COLO829 (cell line): ENCODE measurements at places on chromosomes 3 and 15.
A peak's percentile ranks its signal among the peaks of the same experiment; 100 is the strongest.

- DNase-seq = no peak
These were observed 209.5 kb upstream of the ALCAM start for GRCh38 chr3:105157067-105157765.

- no peak for DNase-seq
These were observed 29.5 kb upstream of the ULK4 start for GRCh38 chr3:41991437-41991836.

DNA sequence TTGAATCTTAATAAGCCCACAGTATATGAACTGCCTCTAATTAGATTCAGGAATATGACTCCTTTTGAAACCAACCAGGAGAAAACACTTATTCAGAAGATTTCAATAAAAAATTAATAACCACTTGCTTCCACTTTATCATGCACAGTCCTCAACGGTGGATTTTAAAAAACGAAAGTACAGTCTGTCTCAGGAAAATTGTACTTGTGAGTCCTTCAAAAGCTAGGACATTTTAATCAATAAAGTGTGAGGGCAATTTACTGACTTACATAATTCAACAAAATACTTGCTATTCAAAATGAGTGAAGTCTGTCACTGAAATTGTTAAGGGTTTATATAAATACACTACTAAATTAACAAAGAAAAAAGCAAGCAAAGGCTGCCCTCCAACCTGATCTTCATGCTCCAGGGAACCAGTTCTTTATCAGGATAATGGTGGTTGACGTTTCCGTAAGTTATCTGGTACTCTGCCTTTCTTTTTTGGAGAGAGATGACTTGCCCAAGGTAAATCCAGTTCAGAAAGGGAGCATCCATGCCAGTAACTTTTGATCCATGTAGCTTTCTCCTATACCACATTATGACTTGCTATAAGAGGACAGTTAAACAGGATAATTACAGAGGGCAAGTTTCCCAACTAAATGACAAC lies 17.0 kb downstream of the SUCLG2 start:
- DNase-seq = no peak

DNA sequence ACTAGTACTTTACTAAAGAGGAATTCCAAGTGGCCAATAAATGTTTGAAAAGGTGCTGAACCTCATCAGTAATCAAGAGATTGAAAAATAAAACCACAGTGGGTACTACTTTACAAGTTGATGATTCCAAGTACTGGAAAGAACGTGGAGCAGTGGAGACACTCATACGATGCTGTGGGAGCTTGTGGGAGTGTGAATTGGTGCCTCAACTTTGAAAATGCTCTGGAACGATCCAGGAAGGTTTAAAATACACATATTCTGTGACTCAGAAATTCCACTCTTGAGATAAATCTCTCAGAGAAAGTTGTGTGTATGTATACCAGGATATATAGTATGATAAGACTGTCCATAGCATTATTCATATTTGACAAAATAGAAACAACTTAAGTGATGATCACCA lies 9.3 kb downstream of the LRCH3 start:
- no peak for DNase-seq

GRCh38 chr3:148459931-148460513 lies 237.7 kb upstream of the AGTR1 start:
- peak; percentile 47 for DNase-seq

DNA sequence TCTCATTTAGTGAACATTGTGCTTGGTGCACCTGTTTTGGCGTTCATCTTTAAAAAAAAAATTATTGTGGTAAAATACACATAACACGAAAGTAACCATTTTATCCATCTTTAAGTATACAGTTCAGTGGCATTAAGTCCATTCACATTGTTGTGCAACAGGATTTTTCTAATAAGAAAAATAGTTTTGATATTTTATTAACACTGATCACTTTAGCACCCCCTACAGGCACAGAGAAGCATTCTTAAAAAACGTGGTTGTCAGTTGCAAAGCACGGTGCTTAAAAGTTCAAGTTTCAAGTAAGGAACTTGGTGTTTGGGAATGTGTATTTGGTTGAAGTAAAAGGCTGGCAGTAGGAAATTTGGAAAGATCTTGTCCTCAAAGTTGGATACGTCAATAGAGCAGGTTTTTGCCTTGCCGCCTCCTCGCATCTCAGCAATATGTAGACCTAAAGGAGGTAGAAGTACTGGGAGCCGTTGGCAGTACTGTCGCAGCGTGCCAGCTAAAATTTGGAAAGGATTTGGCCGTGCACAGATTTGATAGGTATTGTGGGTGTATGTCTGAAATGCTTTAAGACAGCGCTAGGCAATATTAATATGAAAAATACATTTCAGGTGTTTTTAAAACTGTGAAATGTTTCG lies 110.4 kb downstream of the LRRC28 start:
- DNase-seq = peak; percentile 17

DNA sequence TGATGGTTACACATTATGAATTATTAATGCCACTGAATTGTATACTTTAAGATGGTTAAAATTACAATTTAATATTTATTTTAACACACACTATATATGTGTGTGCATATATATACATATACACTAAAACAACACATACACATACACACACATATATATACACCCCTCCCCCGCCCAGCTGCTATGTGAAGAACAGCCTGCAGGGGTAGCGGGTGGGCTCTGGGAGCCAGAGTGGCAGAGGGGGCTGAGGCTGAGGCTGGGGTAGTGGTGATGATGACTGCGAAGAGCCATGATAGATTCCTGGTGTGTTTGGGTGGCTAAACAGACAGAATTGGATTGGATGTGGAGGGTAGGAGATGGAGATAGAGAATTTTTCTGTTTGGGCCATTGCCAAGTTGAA lies 39.4 kb upstream of the APEH start:
- DNase-seq = no peak

GRCh38 chr15:48748535-48748934 lies 62.3 kb downstream of the CEP152 start:
- no peak for DNase-seq

DNA sequence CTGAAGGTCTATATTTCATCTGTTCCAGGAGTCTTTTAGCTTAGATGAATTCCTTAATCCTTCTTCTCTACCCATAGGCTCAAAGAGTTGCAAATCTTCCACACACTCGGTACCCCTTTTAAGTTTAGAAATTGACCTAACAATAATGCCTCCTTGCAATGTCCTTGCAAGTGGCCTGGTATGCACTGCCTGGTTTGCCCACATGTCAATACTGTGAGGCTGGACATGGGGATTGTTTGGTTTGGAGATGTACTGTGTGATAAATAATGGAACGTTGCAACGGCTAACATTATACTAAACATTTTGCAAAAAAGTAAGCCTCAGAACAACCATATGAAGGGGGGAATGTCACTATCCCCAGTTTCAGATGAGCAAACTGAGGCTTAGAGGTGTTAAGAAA lies 22.4 kb upstream of the TPM1 start:
- DNase-seq = no peak

GRCh38 chr3:155070932-155071387 lies 9.2 kb upstream of the MME start:
- DNase-seq = peak; percentile 72

GRCh38 chr3:17431484-17432045 lies 310.9 kb downstream of the TBC1D5 start:
- no peak for DNase-seq

- DNase-seq = no peak
These were observed 11.2 kb downstream of the DLL4 start for GRCh38 chr15:40940296-40940801.

- peak; percentile 96 for DNase-seq
These were observed 149.9 kb downstream of the LRRK1 start for GRCh38 chr15:101068961-101069653.

DNA sequence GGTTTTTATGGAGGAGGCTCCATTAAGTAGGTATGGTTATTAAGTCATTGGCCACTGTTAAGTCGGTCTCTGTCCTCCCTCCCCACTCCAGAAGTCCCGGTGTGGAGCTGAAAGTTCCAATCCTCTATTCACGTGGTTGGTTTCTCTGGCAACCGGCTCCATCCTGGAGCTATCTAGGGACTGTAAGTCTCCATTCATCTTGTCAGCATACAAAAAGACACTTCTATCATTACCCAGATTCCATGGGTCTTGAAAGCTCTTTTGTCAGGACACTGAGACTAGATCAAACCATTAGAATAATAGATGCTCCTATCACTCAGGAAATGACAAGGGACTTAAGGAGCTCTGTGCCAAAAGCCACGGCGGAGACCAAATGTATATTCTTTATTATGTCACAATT lies 110.3 kb downstream of the PIK3CB start:
- DNase-seq = peak; percentile 93

DNA sequence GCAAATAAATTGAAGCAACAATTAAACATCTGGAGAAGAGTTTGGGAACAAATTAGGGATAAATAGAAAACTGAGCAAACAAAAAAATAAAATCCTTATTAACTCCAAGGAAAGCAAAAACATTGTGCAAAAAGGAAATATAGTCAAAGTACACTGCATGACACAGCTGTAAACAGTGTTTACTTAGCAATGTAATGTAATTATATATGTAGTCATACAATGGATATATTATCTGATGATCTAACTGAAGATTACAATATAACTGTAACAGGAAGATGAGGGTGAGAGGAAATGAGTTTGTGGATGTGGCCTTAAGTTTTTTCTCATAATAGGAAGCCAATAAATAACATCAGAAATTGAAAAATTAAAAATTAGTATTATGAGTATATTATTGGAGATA lies 42.5 kb downstream of the SCN10A start:
- DNase-seq = no peak

DNA sequence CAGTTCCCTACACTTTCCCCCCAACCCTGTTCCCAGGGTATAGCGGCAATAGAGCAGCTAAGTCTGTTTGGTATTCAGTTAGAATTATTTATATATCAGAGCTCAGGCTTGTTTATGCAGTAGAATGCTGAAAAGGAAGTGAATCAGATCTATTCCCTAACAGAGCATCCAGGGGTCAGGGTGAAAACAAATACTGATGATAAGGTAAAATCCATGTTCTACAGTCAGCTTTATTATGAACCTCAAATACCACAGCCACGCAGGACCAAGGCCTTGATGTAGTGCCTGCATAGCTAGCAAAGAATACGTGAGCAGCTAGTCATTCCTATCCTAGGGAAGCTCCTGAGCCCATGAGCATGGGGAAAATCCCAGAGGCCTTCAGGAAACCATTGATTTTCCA lies 229.7 kb upstream of the ICE2 start:
- no peak for DNase-seq

- peak; percentile 76 for DNase-seq
These were observed 240.7 kb downstream of the CHST2 start for GRCh38 chr3:143360244-143360643.

DNA sequence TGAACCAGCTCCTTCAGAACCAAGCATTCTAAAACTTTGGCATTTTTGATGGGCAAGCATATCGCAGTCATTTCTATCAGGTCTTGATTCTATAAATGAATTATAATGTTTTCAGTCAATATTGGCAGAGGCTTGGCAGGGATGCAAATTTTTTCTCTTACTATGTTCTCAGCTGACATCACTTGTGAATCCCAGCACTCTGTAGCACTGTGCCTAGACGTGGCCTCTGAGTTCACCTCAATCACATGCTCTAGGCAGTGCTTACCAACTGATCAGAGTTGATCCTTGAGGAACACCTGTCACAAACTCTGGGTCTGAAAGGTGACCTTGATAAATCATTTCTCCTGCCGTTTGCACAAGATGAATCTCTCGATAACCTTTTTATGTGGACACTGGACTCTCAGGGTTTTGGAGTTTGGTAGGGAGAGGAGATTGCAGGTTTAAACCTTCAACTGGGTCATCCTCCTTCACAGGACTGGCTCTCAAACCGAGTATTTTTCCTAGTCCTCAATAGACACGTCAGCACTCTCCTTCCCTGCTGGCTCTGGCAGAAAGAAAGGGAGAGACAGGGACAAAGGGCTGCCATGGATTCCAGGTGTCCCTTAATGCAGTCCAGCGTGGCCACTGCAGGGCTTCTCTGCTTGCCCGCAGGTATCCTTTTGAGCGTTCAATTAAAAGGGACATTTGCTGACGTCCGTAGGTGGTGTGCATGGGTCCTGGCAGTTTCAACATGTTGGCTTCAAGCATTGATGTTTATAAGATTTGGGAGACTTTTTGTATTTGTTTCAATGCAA lies 222.3 kb upstream of the CMC1 start:
- DNase-seq = no peak

GRCh38 chr15:33858836-33859235 lies 109.5 kb upstream of the CHRM5 start:
- DNase-seq = no peak

- no peak for DNase-seq
These were observed 143.2 kb upstream of the PRICKLE2 start for GRCh38 chr3:64368257-64369020.

- no peak for DNase-seq
These were observed 53.6 kb upstream of the NR2E3 start for GRCh38 chr15:71756599-71757352.

GRCh38 chr3:189369636-189370035 lies 197.9 kb downstream of the TPRG1 start:
- DNase-seq = no peak

DNA sequence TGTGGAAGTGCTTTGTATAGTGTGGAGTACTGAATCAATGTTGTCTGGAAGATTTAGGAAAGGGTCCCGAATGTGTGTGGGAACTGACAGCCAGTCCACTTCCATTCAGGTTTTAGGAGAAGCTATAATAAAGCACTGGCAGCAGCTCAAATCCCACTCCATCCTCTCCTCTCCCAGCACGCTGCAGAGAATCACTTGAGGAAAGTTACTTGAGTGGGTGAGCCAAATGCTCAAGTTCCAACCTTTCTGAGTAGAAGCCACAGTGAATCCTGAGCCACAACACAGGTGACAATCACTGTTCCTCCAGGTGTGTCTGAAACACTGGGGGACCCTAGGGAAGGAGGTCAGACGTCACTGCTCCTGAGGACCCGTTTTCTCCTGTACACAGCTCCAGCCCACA lies 106.5 kb downstream of the TIGIT start:
- no peak for DNase-seq

- DNase-seq = no peak
These were observed 153.0 kb upstream of the SMAD3 start for GRCh38 chr15:66912441-66912840.

DNA sequence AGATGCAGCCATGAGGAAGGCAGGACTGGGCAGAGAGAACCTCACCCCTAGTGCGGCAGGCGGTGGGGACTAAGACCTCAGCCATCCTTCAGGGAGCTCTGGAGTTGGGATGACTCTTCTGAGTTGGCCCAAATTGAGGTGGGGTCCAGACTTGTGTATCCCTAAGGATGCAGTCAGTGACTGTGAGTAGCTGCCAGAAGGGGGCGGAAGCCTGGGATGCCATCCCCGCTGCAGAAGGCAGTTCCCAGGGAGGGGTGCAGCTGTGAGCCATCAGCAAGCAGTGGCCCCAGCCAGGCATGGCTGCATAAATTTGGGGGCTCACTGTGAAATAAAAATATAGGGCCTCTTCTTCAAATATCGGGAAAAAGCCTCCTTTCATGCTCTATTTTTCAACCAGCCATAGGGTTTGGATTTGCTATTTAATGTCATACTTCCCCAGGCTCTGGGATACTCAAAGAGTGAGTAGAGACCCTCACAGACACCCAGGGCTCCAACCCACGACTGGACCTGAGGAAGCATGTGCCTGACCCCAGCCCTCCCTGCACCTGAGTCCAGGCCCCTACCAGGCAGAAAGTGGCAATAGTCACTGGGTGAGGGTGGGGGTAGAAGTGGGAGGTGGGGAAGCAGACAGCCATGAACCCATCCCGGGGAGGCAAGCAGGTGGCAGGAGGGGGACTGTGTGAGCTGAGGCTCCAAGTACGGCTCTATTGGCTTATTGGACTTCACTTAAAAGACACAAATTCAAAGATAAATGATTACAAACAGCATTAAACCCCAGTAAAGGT lies 30.5 kb downstream of the GRK7 start:
- DNase-seq = no peak
